ENCODE measurements at places on chromosomes 11 and 22.

DNA sequence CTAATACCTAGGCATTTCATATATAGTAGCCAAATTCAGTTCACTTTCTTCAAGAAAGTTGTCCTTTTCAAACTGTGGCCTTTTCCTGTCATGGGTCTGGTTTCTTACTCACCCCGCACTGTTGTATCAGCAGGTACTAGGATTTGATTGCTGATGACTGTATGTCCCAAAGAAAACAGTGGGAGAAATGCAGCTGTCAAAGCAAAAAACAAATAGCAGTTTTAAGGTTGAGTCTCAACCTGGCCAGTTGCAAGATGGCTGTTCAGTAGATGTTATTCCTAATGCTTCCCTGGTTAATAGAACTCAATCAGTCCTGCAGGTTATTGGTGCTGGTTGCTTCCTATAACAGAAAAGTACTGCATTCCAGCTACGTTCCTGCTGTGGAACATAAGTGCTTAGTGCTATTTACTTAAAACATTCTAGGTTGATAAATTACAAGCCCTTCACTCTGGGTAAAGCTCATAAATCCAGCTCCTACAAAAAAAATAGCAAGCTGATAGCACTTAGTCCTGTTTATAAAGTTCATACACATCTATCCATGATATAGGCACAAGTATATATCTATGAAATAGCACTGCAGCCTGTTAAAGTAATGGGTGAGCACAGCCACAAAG lies 26.6 kb downstream of the NF2 start:
- DNase-seq = no peak

- DNase-seq = no peak
These were observed 24.2 kb downstream of the CPT1A start for GRCh38 chr11:68817554-68817953.

GRCh38 chr11:122601141-122602125 lies 54.1 kb upstream of the UBASH3B start:
- no peak for DNase-seq

DNA sequence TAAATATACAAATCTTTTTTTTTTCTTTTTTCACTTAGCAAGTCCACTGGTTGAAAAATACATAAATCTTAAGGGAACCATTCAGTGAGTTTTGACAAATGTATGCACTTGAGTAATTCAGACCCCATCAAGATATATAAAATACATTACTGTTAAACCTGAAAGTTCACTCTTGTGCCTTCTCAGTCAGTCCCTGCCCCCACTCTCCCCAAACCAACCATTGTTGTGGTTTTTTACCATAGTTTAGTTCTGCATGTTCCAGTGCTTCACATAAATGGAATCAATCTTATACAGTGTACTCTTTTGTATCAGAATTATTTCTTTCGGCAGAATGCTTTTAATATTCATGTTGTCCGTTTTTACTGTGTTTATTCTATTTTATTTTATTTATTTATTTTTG lies 26.1 kb downstream of the RNF214 start:
- no peak for DNase-seq

DNA sequence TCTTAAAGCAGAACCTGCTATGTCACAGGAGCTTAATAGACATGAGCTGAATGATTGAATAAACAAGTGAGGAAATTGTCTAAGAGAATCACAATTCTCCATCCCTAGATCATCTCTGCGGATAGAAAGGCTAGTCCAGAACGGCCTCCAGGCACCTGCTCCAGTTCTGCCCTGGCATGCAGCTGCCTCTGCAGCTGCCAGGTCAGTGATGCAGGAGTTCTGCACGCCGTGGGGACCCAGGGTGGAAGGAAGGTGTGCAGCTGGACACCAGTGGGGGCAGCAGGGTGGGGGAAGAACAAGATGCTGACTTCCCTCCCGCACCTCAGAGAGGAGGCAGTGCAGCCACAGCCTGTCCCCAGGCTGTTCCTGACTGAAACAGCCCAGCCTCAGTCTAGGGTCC lies 192.1 kb upstream of the NCAM1 start:
- no peak for DNase-seq
